Activated T-cell treated with anti-CD3 and anti-CD28 coated beads, Interleukin-2, amount 50 U/mL, for 1 hour (primary cell): ENCODE measurements at places on chromosomes 16 and 17.

DNA sequence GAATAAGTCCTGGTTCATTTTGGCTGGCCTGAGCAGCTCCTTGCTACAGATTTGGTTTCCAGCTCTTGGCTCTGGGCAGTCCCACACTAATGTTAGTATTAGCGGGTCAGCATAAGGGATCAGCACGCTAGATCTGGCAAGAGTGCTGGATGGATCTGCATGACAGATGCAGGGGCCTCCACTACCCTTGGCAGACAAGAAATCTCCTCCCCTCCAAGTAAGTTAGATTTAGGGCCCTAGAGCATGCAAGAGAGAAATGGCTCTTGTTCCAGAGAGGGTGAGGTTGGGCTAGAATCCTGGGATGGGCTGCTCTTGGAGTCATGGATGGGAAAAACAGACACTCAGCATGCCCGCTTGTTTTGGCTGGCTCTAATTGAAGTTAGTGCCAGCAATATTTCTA lies 414.3 kb downstream of the RBFOX1 start:
- DNase-seq, result no peak

GRCh38 chr17:36936455-36937000 lies 747 bp upstream of the LHX1 start:
- peak; percentile 38 for DNase-seq

GRCh38 chr17:38579934-38580333 lies 25.8 kb downstream of the SRCIN1 start:
- no peak for DNase-seq

DNA sequence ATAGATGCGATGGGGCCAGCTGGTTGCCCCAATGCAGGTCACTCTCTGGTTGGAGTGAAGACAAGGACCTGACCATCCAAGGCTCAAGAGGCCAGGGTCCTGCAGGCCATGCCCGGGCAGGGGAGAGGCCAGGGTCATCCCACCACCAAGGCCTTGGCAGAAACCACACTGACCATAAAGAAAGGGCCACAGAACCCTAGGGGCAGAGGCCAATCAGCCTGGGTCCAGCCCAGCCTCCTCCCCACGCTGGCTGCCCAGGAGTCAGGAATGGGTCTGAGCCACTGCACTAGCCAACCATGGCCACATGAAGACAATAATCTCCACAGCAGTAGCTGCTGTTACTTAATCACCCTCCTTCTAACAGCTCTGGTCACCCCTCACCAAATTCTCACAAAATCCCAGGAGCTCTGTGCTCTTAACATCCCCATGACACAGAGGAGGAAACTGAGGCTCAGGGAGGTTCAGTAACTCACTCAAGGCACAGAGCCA lies 10.2 kb upstream of the BCAR1 start:
- DNase-seq, result no peak

- no peak for DNase-seq
Observed at GRCh38 chr17:48624544-48625494, 1.3 kb downstream of the HOXB9 start.

DNA sequence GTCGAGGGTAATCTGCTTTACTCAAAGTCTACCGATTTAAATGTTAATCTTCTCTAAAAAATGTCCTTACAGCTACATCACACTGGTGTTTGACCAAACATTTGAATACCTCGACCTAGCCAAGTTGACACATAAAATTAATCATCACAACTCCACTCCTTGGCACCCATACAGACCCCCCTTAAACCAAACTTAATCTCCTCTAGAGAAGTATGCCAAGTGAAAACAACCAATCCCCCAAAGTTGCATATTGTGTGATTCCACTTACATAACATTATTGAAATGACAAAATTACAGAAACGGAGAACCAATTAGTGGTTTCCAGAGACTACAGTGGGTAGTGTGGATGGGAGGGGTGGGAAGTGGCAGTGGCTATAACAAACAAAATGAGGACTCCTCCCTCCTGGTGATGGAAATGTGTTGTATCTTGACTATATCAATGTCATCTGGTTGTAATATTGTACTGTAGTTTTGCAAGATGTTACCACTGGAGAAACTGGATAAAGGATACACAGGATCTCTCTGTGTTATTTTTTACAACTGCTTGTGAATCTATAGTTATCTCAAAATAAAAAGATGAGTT lies 39.4 kb downstream of the CAPNS2 start:
- DNase-seq, result no peak

- peak; percentile 74 for DNase-seq
Observed at GRCh38 chr17:80891397-80892018, 100.1 kb upstream of the CHMP6 start.

GRCh38 chr16:85057948-85058347 lies 30.4 kb downstream of the KIAA0513 start:
- no peak for DNase-seq

DNA sequence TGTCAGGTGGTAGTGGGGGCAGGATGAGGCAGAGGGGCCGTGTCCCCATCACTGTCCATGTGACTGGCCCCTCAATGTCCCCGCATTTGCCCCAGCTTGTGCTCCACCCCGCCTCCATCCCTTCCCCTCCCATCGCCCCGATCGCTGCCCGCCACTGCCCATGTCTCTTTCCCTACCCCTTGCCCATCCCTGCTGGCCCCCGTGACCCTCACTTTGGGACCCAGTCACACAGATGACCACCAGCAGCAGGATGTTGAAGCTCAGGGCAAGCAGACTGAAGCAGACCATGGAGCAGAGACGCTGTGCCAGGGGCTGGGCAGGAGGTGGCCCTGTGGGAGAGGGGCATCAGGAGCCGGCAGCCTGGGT lies 6.1 kb downstream of the ASGR2 start:
- DNase-seq, result no peak

GRCh38 chr16:3954411-3954921 lies 74.0 kb upstream of the CREBBP start:
- no peak for DNase-seq

DNA sequence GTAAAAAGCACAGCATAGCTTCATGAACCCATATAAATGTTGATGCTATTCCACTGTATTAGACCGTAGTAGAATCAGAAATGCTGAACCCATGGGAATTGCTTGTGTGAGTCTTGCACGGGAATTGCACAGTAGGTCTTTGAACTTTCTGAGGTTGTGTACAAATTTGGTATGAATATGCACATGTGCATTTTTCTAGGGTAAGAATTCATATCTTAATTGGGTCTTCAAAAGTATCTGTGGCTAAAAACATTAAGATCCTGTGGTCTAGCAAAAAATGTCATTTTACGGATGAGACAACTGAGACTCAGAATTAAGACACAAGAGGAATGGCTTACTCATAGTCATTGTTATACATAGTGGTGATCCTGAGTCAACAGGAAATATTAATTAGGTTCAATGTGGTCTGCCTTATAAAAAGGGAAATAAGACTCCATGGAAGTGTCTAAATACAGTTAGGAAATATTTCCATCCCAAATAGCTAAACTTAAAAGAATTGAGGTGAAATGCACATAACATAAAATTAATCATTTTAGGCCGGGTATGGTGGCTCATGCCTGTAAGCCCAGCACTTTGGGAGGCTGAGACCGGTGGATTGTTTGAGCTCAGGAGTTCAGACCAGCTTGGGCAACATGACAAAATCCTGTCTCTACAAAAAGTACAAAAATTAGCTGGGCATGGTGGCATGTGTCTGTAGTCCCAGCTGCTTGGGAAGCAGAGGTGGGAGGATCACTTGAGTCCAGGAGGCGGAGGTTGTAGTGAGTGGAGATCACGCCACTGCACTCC lies 22.8 kb downstream of the TAOK1 start:
- DNase-seq, result no peak

GRCh38 chr17:36791942-36792475 lies 145.3 kb upstream of the LHX1 start:
- no peak for DNase-seq

DNA sequence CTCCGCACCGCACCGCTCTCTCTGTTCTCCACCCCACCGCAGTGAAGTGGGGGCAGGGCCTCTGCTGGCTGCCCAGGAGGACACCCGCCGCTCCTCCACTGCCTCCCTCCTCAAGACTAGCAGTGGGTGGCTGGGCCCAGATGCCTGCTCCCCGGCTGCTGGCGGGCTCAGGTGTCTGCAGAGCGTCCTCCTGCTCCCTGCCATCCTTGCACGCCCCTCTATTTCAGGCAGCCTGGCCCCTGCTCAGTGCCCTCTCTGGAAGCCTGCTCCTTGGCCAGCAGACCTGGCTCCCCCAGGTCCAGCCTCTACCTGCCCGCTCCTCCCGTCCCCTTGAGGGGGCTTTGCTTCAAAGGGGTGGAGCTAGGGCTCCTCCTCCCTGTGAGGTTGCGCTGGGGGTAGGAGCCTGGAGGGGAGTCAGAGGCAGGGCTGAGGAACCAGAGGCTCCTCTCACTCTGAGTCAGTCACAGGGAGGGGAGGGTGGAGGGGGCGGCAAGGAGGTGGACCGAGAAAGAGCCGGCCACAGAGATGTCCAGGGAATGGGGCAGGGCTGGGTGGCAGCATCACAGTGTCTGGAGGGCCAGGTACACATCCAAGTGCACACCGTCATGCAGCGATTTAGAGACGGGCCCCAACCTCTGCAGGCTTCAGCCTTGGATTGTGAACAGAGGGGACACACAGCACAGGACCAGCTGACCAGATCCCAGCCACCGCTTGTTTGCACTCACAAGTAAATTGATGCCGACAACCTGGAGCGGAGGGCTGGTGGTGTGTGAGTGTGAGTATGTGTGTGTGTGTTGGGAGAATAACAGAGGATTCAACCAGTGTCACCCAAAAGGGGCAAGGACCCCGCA lies 9.8 kb upstream of the TMEM92 start:
- DNase-seq, result no peak

- DNase-seq, result no peak
Observed at GRCh38 chr16:17755158-17755557, 284.4 kb upstream of the XYLT1 start.

GRCh38 chr17:72342061-72342460 lies 221.2 kb downstream of the SOX9 start:
- DNase-seq, result no peak

- DNase-seq, result no peak
Observed at GRCh38 chr17:57410169-57410568, 153.8 kb downstream of the MSI2 start.

- no peak for DNase-seq
Observed at GRCh38 chr16:5385811-5386210, 288.2 kb upstream of the EEF2KMT start.

DNA sequence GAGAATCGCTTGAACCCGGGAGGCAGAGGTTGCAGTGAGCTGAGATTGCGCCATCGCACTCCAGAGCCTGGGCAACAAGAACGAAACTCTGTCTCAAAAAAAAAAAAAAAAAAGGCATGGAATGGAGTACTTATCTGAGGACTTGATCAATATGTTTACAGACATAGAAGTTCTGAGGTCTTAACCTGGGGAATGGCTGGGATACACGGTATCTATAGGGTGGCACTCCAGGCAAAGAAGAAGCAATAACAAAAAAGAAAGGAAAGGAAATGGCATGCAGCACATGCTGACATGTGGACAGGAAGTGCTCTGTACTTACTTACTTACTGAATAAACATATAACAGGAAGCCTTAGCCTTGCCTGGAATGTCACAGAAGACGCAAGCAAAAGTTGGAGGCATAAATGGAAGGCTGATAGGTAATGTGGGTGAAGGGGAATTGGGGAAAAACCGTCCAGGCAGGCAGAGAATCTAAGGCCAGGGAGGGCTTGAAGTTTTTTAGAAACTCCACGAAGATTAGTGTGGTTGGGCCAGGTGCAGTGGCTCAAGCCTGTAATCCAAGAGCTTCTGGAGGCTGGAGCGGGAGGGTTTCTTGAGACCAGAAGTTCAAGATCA lies 10.1 kb upstream of the SPOP start:
- DNase-seq, result no peak

DNA sequence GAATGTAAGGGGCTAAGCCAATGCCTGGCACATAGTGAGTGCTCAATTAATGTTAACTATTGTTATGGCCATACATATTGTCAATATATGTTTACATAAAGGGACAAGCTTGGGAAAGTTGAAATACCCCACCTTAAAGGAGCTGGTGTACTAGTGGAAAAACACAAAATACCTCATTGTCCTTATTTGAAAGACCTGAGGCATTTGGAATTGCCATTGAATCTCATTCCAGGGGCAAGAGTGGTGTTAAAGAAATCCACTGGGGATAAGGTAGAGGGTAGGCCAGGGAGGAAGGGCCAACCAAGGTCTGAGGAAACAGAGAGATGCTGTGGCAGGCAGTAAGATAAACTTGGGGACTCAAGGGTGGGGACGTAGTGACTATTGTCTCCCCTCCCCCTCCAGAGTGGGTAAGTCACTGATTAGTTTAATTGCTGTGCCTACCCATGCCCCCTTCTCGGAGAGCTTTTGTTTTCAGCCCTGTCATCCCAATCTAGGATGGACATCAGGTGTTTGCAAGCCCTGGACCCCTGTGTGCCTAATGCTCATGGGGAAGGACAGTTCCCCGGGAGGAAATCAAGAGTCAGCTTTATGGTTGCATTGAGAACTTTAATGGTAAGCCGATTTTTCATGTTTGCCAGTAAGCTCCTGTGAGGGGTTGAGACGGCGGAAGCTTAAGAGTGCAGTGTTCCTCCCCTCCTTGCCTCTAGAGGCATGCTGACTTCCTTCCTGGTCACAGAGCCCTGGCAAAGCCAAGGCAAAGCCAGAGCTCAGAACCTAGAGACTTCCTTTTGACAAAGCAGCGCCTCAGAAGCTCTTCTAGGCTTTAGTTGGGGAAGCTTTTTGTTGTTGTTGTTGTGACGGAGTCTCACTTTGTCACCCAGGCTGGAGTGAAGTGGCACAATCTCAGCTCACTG lies 2.5 kb upstream of the HEATR9 start:
- DNase-seq, result no peak

DNA sequence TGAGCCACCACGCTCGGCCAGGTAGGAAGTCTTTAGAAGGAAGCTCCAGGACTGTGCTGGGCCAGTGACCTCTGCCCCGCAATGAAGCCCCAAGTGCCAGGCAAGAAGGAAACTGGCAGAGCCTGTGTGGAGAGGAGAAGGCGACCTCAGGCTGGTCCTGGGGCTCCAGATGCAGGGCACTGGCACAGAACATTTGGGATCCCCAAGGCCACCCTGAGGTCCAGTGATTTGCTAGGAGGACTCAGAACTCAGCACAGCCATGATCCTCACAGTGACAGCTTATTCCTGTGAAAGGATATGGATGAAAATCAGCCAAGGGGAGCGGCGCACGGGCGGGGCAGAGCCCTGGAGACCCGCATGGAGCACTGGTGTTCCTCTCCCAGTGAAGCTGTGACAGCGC lies 24.1 kb downstream of the MGAT5B start:
- DNase-seq, result no peak

DNA sequence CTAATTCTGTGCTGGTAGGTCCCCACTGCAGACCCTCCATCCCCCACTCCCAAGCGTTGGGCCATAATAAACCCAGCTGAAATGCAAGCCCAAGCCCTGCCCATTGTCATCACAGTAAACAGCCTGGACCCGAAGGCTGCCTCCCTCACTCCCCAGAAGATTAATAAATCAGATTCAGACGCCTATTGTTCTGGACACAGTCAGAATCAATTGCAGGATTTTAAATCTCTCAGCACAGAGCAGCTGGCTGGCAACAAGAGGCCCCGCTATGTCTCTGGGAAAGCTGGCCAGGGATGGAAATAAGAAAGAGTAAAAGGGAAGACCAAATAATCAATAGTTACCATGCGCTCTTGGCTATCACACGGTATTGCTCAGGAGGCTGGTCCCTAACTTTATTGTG lies 93.9 kb downstream of the C17orf67 start:
- DNase-seq, result no peak
